ENCODE measurements at places on chromosomes 4 and X. TPM values are rescaled to one million over a fixed set of nuclear protein-coding genes. Genes with fewer than 3 reads are reported as not detected.

Gene DUSP9
- not detected for polyA plus RNA-seq

Gene NSD2
- 12.9 TPM for polyA plus RNA-seq

Gene RENBP
- not detected for polyA plus RNA-seq

Gene CPXCR1
- not detected for polyA plus RNA-seq

Gene PPM1K
- 35.1 TPM for polyA plus RNA-seq

Gene GPRASP3
- 15.6 TPM for polyA plus RNA-seq

Gene CENPVL1
- polyA plus RNA-seq, result 0.92 TPM

Gene AVPR2
- polyA plus RNA-seq, result not detected

Gene NXT2
- 3.5 TPM for polyA plus RNA-seq

Gene UGT2B17
- polyA plus RNA-seq, result not detected

Gene KLB
- 0.85 TPM for polyA plus RNA-seq

Gene RASL11B
- polyA plus RNA-seq, result 12.6 TPM

Gene PDGFRA
- 0.94 TPM for polyA plus RNA-seq

Gene GYPB
- polyA plus RNA-seq, result 2.5 TPM

Gene TACC3
- polyA plus RNA-seq, result not detected

Gene VCX
- not detected for polyA plus RNA-seq

Gene APELA
- polyA plus RNA-seq, result not detected

Gene SLC2A9
- polyA plus RNA-seq, result not detected

Gene FMR1NB
- not detected for polyA plus RNA-seq

Gene DCAF4L1
- polyA plus RNA-seq, result 0.04 TPM

Gene PPP1R2C
- polyA plus RNA-seq, result not detected

Gene CLDN34
- polyA plus RNA-seq, result not detected

Gene HTRA3
- polyA plus RNA-seq, result not detected

Gene TCP11X2
- polyA plus RNA-seq, result not detected

Gene PLAC8
- polyA plus RNA-seq, result 1.6 TPM

Gene IL13RA1
- 1.7 TPM for polyA plus RNA-seq

Gene OPN1LW
- not detected for polyA plus RNA-seq

Gene SERTM2
- not detected for polyA plus RNA-seq

Gene RIBC1
- not detected for polyA plus RNA-seq

Gene GPRIN3
- polyA plus RNA-seq, result 0.83 TPM

Gene GPR82
- polyA plus RNA-seq, result 0.42 TPM

Gene LRCH2
- polyA plus RNA-seq, result 8.1 TPM

Gene ATP2B3
- 12.9 TPM for polyA plus RNA-seq

Gene CXCL11
- not detected for polyA plus RNA-seq

Gene F8A3
- polyA plus RNA-seq, result 8.4 TPM

Gene CORIN
- polyA plus RNA-seq, result 1.7 TPM

Gene POF1B
- polyA plus RNA-seq, result not detected

Gene CFI
- polyA plus RNA-seq, result not detected

Gene RTL3
- not detected for polyA plus RNA-seq

Gene BMP3
- polyA plus RNA-seq, result 1.0 TPM

Gene CDS1
- 222 TPM for polyA plus RNA-seq

Gene SPP1
- 21.8 TPM for polyA plus RNA-seq

Gene NALF2
- 0.60 TPM for polyA plus RNA-seq

Gene OTOP1
- polyA plus RNA-seq, result not detected

Gene STARD8
- polyA plus RNA-seq, result 0.06 TPM

Gene TLR10
- 0.27 TPM for polyA plus RNA-seq

Gene PNMA5
- not detected for polyA plus RNA-seq
